Dermis blood vessel endothelial cell (primary cell): ENCODE measurements at places on chromosomes 12 and 14.

- DNase-seq = no peak
Observed at GRCh38 chr12:108373111-108373510, 34.0 kb upstream of the CMKLR1 start.

GRCh38 chr12:54980341-54980740 is 4.2 kb downstream of the TESPA1 start:
- no peak for DNase-seq

DNA sequence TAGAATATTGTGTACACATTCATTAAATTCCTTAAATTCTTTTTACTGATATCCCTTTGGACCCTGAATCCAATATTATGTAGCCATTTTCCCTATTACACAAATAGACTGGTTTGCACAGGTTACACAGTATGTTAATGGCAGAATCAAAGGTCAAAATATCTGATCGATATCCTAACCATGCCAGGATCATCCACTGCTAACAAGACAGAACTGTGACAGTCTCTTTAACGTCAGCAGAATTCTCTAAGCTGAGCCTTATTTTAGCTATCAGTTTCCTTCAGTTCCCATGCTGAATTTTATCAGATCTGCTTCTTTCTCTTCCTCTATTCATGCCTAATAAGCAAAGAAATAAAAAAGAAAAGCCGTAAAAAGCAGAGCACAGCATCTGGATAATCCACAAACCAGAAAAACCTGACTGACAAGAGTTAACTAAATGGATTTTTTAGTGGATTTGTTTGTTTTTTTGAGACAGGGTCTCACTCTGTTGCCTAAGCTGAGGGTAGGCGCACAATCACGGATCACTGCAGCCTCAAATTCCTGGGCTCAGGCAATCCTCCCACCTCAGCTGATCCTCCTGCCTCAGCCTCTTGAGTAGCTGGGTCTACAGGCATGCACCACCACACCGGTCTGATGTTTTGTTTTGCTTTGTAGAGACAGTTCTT is 130.4 kb downstream of the PAWR start:
- no peak for DNase-seq

GRCh38 chr14:104879201-104879982 is 14.3 kb downstream of the CEP170B start:
- DNase-seq = no peak

DNA sequence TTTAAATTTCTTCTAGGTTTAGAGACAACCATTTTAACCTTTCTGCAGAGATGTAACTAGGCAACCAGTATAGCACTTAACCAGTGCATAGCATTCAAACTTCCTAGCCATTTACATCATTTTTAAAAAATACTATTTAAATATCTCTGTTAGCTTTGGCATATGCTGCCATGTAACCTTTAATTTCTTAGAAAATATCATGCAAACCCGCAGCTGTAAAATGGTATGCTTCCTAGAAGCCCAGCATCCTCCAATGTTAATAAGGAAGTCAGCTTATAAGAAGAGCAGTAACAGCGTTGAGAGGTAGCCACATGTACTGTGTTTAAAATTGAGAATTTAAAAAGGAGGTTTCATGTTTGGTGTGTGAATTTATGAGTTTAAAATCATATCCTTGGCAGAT is 22.8 kb downstream of the GNG2 start:
- DNase-seq = no peak

DNA sequence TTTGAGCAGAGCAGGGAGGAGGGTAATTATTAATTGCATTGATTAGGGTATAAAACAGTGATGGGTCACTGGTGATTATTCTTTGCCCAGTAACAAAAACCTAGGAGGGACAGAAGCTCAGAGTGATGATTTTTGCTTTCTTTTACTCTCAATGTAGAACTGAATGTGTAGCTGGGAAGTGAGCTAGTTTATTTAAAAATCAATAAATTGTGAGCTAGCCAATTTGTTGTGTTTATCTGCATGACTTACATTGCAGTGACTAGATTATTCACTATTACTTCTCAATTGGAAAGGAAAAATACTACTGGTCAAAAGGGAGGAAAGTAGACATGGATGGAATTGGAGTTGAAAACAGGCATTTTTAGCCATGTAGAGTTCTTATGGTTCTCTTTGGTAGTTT is 107.1 kb downstream of the PLXNC1 start:
- DNase-seq = no peak

- DNase-seq = no peak
Observed at GRCh38 chr12:89836026-89836425, 127.4 kb upstream of the ATP2B1 start.

DNA sequence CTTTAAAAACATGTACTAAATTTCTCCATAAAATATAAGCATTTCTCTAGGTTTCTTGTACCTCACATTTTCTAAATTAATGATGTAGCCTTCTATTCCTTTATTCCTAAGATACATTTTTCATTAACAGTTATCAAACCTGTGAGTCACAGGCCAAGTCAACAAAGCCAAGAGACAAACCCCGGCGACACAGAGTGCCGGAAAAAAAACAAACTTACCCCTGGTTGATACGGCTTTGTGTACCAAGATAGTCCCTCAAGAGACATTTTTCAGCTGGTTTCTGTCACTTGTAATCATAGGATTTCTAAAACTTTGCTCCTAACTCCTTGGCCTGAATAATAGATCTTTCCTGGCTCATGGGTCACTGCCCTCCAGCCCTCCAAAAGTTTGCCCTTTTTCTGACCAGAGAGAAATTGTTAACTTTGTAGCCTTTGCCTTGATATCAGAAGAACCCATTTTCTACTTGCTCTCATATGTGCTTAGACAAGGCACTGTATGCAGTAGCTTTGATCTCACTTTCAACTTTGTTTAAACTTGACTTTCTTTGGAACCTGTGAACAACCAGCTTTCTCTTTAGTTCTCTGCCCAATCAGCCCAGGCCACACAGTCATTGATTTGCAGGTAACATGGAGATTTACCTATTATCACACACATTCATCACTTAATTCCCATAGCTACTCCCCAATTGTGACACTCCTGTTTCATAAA is 172.2 kb downstream of the PRKD1 start:
- DNase-seq = peak; percentile 41

DNA sequence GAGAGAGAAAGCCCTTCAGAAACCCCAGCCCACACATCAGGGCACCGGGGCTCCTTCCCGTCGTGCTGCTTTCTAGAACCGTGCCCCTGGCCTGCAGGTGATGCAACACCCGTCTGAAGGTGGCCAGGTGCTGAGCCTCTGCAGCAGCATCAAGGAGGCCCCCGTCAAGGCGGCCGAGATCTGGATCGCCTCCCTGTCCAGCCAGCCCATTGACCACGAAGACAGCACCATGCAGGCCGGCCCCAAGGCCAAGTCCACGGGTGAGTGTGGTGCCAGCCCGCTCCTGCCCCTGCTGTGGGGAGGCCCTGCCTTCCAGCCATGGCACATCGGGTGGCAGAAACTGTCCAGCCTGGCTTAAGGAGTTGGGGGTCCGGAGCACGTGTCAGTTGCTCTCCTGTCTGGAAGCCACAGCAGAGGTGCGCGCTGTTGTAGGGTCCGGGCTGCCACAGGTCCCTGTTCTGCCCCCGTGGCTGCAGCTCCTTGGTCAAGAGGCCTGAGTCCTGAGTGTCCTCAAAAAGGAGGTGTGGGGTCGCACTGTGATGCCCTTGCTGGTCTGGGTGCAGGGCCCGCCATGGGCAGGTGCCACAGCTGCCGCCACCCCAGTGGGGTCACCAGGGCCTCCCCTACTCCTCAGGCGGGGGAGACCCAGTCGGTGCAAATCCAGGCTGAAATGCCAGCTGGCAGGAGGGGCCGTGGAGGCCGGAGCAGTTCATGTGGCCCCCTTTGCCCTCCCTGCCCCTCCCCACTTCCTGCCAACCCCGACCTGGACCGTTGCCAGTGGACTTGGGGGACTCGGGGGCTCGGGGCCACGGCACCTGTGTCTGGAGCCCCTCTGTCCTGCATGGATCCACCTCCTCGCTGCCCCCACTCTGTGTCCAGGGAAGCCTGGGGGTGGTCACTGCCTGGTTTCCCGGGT is 31.0 kb upstream of the TEX22 start:
- no peak for DNase-seq

GRCh38 chr14:102993523-102993922 is 63.8 kb downstream of the CDC42BPB start:
- peak; percentile 64 for DNase-seq

- DNase-seq = no peak
Observed at GRCh38 chr12:128920468-128920867, 67.2 kb downstream of the GLT1D1 start.

GRCh38 chr14:53325176-53325806 is 172.2 kb upstream of the DDHD1 start:
- DNase-seq = peak; percentile 19

GRCh38 chr12:76860256-76860655 is 18.6 kb downstream of the CSRP2 start:
- no peak for DNase-seq

- DNase-seq = no peak
Observed at GRCh38 chr14:32696325-32697091, 242.2 kb upstream of the NPAS3 start.

DNA sequence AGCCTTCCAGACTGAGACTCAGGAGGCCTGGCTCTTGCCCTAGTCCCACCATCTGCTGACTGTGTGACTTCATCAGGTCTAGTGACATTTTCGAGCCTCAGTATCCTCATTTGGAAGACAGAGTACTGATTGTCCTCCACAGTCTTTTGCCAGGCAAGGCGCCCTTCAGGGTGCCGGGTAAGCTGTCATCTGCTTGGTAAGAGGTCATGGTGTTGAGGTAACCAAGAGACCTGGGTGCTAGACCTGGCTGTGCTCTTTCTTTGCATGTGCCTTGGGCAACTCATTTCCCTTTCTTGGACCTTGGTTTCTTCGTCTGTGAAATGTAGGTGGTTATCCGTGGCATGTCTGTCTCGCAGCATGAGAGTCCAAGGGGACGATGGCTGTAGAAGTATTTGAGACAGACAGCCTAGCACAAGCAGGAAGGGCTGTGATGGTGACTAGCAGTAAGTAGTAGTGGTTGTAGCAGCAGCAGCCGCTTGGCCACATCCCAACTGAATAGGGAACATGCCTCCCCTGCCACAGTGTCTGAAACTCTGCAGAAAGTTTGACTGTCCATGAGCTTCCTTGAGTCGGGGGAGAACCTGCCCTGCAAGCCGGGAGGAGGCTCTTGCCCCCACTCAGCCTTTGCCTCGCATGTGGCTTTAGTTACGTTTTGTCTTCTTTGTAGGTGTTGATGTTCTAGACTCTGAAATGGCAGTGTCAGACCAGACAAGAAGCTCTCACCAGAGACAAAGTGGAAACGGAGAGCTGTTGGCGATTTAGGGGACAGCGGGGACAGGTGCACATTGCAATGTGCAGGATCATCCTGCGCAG is 40.3 kb downstream of the EVL start:
- no peak for DNase-seq

GRCh38 chr14:89444516-89445125 is 27.6 kb upstream of the FOXN3 start:
- no peak for DNase-seq

GRCh38 chr14:26856876-26857518 is 259.2 kb upstream of the NOVA1 start:
- DNase-seq = no peak

- DNase-seq = no peak
Observed at GRCh38 chr12:5220099-5220498, 176.4 kb downstream of the KCNA5 start.

- no peak for DNase-seq
Observed at GRCh38 chr12:24750263-24750662, 198.6 kb downstream of the BCAT1 start.

DNA sequence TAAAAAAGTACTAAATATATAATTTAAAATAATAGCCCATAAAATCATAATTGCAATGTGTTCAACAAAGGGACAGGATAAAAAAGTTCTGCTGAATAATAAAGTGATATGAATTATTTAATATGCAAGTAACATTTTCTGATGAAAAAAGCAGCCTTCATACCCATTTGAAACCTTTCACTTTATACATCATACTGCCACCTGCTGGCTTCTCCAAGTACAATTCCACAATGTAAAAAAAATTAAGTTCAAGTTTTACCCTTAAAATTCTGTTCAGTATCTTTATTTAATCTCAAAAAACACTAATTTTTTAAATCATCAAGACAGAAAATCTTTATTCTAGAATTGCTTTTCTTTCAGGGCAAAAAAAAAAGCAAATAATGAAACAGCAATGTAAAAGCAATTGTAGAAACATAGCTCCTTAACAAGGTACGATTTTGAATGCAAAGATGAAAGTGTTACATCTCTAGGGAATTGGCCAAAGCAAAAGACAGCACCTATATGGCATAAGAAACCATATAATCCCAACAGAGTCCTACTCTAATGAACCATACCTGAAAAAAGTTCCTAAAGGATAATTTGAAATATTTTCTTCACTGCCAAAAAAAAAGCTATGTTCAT is 15.0 kb downstream of the MDM1 start:
- peak; percentile 73 for DNase-seq

GRCh38 chr12:92055877-92056276 is 89.8 kb downstream of the BTG1 start:
- no peak for DNase-seq

DNA sequence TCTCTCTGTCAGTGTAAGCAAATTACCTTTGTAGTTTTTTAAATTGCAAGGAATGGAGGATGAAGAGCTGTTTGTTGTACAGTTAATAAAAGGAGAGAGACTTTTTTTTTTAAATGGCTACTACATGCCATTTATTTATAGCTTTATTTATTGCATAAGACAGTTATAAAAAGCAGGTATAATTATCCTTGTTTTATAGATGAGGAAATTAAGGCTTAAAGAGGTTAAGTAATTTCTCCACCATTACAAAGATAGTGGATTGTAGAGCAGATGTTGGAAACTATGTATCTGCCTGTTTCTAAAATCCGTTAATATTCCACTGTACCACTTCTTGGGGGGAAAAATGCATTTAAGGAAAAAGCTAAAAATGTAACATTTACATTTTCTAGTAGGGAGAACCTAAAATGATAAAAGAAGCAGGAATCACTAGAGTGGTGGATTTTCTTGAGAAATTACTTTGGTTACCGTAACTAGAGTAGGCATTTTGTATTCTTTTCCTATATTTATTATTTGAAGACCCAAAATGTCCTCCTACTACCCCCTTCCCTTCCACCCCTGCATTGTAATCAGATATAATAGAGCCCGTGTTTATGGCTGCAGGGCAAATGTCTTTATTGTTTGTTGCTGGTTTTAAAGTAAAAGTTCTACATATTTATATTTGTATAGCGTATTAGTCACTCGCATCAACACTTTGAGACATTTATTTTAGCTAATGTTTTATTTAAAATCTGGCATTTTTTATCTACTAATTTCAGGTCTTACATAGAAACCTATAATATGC is 2.3 kb downstream of the SNAPC1 start:
- peak; percentile 22 for DNase-seq

GRCh38 chr14:40074169-40074568 is 641.9 kb upstream of the FBXO33 start:
- no peak for DNase-seq

DNA sequence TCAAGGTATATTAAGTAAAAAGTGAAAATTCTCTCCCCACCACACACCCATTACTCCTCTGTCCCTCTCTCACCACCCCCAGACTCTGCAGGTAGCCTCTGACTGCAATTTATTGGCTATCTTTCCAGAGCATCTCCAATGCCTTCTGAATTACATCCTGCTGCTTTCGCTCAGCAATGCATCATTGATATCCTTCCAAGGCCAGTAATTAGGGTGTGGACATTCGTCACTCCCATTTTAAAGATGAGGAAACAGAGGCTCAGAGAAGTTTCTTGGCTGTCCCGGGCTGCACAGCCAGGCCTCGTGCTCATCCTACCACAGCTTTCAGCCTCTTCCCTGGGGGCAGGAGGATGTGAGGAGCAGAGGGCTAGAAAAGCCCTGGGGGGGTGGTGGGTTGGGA is 23.6 kb upstream of the PGF start:
- no peak for DNase-seq
